Osteocyte (in vitro differentiated cells): ENCODE measurements at places on chromosomes 7 and 10.

GRCh38 chr7:85695041-85695440 lies 508.2 kb upstream of the SEMA3D start:
- H3K4me1 ChIP-seq: peaks cover 11% of the 10 kb centered on the region
- no peak overlapping the region for H3K27ac ChIP-seq
- no peaks in the 10 kb centered on the region for H3K27me3 ChIP-seq
- H3K36me3 ChIP-seq: no peaks in the 10 kb centered on the region
- DNase-seq: no peak
- no peak overlapping the region for H3K4me3 ChIP-seq

GRCh38 chr7:112302566-112302965 lies 96.1 kb downstream of the ZNF277 start:
- H3K27me3 ChIP-seq: no peaks in the 10 kb centered on the region
- H3K4me3 ChIP-seq: no peak overlapping the region
- peaks cover 31% of the 10 kb centered on the region for H3K4me1 ChIP-seq

GRCh38 chr7:4006687-4007086 lies 675.4 kb upstream of the FOXK1 start:
- no peaks in the 10 kb centered on the region for H3K27me3 ChIP-seq
- H3K4me1 ChIP-seq: peaks cover 3% of the 10 kb centered on the region
- no peak overlapping the region for H3K27ac ChIP-seq
- H3K36me3 ChIP-seq: no peaks in the 10 kb centered on the region

- H3K36me3 ChIP-seq: no peaks in the 10 kb centered on the region
- no peak overlapping the region for H3K4me3 ChIP-seq
- no peak for DNase-seq
- H3K27me3 ChIP-seq: no peaks in the 10 kb centered on the region
- no peak overlapping the region for H3K27ac ChIP-seq
Measured at GRCh38 chr7:78900806-78901205, 552.7 kb downstream of the MAGI2 start.

GRCh38 chr7:93569189-93569588 lies 5.3 kb downstream of the CALCR start:
- no peaks in the 10 kb centered on the region for H3K4me1 ChIP-seq
- no peak for DNase-seq
- H3K27me3 ChIP-seq: peaks cover 70% of the 10 kb centered on the region
- no peak overlapping the region for H3K4me3 ChIP-seq

DNA sequence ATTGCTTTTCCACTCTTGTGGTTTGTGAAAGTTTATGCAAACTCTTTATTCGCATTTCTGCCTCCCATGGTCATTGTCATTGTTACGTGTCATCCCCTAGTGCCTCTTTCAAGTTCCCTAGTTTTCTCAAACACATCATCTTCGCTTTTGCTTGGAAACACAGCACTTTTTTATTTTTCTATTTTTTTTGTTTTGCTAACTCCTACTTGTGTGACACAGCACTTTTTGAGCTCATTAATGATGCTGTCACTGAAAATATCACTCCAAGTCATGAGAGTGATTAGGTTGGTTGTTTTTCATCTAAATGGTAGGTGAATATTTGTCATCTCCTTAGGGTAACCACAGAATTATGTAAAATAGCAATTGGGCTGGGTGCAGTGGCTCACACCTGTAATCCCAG lies 8.5 kb upstream of the STX1A start:
- no peak for DNase-seq
- no peak overlapping the region for H3K4me3 ChIP-seq
- no peaks in the 10 kb centered on the region for H3K4me1 ChIP-seq
- H3K27ac ChIP-seq: no peak overlapping the region

- H3K4me1 ChIP-seq: peaks cover 13% of the 10 kb centered on the region
- no peak overlapping the region for H3K4me3 ChIP-seq
- no peak overlapping the region for H3K27ac ChIP-seq
- no peaks in the 10 kb centered on the region for H3K27me3 ChIP-seq
Measured at GRCh38 chr10:14843327-14843988, 5.4 kb downstream of the HSPA14 start.

GRCh38 chr7:14048889-14049288 lies 59.4 kb upstream of the ETV1 start:
- no peaks in the 10 kb centered on the region for H3K4me1 ChIP-seq
- H3K36me3 ChIP-seq: no peaks in the 10 kb centered on the region
- H3K4me3 ChIP-seq: no peak overlapping the region
- no peak overlapping the region for H3K27ac ChIP-seq
- H3K27me3 ChIP-seq: no peaks in the 10 kb centered on the region
- DNase-seq: no peak

DNA sequence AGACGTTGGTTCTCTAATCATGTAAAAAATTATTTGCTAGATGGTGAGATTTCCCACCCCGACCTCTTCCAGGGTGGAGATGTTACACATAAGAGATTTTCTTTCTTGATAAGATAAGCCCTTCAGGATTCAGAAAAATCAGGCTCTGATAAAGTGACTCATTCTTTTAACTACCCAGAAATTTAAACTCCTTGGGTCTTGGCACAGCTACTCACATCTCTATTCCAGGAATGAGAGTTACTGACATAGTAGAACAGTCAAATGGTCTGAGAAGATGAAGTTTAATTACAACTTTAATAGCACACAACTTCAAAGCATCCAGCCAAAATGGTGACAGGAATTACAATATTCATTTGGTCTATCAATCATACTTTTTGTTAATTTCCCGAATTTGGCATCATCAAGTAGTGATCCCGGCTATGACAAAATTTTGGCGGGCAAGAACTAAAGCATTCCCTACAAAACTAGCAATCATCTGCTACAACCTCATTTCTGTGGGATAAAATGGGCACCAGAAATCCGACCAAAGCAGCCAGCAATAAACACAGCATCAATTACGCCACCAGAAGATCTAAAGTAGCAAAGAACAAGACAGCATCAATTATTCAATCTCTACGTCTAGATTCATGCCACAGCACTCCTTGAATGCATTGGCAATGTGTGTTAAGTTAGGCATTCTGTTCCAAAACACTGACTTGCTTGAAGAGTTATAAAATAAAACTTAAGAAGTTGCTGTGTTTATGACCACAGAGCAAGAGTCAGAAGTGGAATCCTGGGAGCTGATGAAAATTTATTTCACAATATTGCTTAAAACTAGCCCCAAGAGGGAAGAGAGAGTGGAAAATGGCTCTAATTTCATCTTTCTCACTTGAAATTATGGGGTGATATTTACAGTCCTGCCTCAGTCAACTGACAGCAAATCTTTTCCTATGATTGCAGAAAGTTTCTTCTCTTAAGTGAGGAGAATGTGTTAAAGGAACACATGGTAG lies 565.7 kb upstream of the ANKRD30A start:
- H3K36me3 ChIP-seq: no peaks in the 10 kb centered on the region
- H3K27me3 ChIP-seq: no peaks in the 10 kb centered on the region
- peaks cover 41% of the 10 kb centered on the region for H3K4me1 ChIP-seq
- no peak overlapping the region for H3K27ac ChIP-seq

DNA sequence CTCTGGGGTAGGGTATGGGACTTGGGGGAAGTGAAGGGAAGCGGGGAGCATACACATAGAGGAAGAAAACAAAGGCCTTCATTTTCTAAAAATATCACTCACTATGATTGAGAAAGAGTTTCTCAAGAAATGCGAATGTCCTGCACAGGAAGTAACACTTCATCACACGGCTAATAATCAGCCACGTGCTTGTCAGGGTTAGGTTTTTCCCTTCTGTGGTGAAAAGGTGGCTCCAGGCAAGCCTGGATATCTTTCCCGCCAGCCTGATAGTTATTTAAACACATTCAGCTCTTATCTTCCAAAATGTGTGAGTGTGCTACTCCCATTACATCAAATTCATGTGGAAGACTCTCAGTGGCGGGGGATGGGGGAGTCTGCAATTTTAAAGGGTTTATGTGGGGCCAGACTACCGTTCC lies 166.4 kb upstream of the ADO start:
- no peak overlapping the region for H3K27ac ChIP-seq
- DNase-seq: no peak
- H3K27me3 ChIP-seq: peaks cover 4% of the 10 kb centered on the region
- no peak overlapping the region for H3K4me3 ChIP-seq

DNA sequence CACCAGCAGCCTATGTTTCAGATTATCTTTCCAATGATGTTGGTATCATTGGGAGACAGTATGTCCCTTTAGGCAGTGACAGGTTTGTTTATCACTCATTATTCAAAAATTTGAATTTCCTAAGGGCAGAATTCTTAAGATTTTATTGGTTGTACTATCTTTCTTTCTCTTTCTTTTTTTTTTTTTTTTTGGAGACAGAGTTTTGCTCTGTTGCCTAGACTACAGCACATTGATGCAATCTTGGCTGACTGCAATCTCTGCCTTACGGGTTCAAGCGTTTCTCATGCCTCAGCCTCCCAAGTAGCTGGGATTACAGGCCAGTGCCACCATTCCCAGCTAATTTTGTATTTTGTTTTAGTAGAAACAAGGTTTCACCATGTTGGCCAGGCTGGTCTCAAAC lies 111.2 kb downstream of the PON1 start:
- no peaks in the 10 kb centered on the region for H3K36me3 ChIP-seq
- no peak overlapping the region for H3K27ac ChIP-seq
- H3K4me1 ChIP-seq: peaks cover 11% of the 10 kb centered on the region
- no peak for DNase-seq
- H3K27me3 ChIP-seq: peaks cover 7% of the 10 kb centered on the region

DNA sequence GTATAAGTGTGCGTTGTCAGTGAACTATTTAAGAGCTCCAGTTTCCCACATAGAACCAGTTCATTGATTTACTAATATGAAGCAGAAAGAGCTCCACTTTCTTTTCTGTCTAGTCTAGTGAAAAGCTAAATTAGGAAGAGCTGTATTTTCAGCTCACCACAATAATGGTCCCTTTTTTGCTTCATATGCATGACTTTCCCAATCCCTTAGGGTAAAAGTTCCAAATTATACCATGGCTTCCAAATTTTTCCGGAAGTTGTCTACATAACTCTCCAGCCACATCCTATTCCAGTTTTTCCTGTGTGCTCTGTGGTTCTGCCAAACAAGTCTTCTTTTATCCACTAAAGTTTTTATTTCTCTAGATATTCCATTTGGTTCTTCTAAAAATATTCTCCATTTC lies 685.2 kb downstream of the REEP3 start:
- DNase-seq: no peak
- no peak overlapping the region for H3K4me3 ChIP-seq
- peaks cover 2% of the 10 kb centered on the region for H3K4me1 ChIP-seq
- no peaks in the 10 kb centered on the region for H3K27me3 ChIP-seq
- H3K27ac ChIP-seq: no peak overlapping the region

- no peak overlapping the region for H3K27ac ChIP-seq
- peaks cover under 1% of the 10 kb centered on the region for H3K27me3 ChIP-seq
- H3K4me3 ChIP-seq: no peak overlapping the region
- DNase-seq: no peak
- peaks cover 22% of the 10 kb centered on the region for H3K4me1 ChIP-seq
Measured at GRCh38 chr10:96133135-96133534, 3.0 kb downstream of the ZNF518A start.

DNA sequence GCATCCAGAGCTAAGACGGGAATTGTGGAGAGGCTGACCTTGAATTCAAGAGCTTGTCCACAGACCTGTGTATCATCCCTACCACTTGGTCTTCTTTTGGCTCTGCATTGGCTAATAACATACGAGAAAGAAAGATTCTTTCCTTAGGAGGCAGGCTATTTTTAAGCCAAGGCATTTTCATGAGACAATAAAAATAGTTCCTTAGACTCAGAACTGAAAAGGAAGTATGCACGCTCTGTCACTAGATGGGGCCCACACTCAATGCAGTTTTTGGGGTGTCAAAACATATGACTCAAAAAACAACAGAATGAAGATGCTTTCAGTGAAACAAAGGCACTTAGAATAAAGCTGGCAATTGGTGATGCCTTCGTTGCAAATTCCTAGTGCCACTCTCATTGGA lies 265.9 kb upstream of the DGKB start:
- no peaks in the 10 kb centered on the region for H3K27me3 ChIP-seq
- DNase-seq: no peak
- H3K27ac ChIP-seq: no peak overlapping the region
- no peak overlapping the region for H3K4me3 ChIP-seq
- H3K36me3 ChIP-seq: no peaks in the 10 kb centered on the region

- no peaks in the 10 kb centered on the region for H3K27me3 ChIP-seq
- no peak overlapping the region for H3K4me3 ChIP-seq
- peaks cover 92% of the 10 kb centered on the region for H3K4me1 ChIP-seq
- peaks cover 24% of the 10 kb centered on the region for H3K36me3 ChIP-seq
Measured at GRCh38 chr7:134878746-134879357, 99.4 kb downstream of the CALD1 start.

DNA sequence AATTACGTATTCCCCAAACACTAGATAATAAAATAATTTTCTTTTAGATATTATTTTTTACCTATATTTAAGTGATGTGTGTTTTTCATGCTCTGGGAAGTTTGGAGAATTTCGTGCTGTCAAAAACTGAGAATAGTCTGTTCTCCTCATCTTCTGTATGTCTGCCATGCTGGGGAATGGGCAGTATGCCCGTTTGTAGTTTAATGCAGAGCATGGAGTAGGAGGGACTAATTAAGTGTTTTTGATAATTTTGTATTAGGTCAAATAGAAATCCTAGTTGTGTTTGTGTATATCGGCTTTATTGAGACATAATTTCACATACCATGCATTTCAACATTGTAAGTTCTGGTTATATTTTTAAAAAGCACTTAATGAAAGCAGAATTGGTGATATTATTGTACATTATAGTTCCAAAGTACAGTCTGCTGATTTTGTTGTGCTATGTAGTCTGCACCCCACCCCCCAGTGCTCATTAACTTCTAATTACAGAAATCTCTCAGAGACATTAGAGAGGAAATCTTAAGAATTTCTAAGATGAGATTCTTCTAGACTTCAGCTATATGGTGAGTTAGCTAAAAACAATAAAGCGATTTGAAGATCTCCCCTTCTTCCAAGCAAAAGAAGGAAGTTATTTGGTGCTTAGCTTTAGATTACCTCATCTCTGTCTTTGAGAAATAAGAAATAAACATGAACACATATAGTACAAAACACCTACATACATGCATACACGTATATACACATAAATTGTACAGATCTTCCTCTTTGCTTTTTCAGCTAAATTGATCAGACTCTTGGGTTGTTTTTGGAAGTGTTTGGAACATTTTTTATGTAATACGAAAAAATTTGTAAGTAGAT lies 22.2 kb downstream of the ZRANB1 start:
- H3K27ac ChIP-seq: no peak overlapping the region
- H3K4me3 ChIP-seq: no peak overlapping the region
- no peak for DNase-seq

GRCh38 chr10:32376771-32377170 lies 29.8 kb upstream of the EPC1 start:
- H3K4me3 ChIP-seq: no peak overlapping the region
- no peak for DNase-seq
- H3K4me1 ChIP-seq: peaks cover 29% of the 10 kb centered on the region

DNA sequence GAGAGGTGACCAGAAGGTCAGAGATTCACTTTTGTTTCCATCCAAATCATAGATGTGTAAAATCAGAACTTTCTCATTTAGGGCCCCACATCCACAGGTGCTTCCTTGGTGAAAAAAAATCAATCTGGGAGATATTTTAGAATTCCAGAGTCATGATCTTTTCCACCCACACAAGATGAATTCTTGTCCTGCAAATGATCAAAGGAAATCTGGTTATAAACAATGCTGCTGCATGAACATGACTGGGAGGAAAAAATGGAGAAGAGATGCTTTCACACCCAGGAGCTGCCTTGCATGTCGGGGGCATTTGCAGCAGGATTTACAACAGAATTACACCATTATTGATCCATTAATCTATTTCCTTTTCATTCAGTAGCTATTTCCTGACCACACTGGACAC lies 106.5 kb upstream of the TMEM72 start:
- peaks cover 4% of the 10 kb centered on the region for H3K27me3 ChIP-seq
- DNase-seq: no peak
- H3K4me3 ChIP-seq: no peak overlapping the region
- peaks cover 76% of the 10 kb centered on the region for H3K4me1 ChIP-seq
- H3K36me3 ChIP-seq: peaks cover 4% of the 10 kb centered on the region
- no peak overlapping the region for H3K27ac ChIP-seq
